ENCODE measurements at places on chromosomes 1 and 21.

GRCh38 chr1:213003256-213003655, 12.4 kb downstream of the ANGEL2 start:
- DNase-seq, result no peak

DNA sequence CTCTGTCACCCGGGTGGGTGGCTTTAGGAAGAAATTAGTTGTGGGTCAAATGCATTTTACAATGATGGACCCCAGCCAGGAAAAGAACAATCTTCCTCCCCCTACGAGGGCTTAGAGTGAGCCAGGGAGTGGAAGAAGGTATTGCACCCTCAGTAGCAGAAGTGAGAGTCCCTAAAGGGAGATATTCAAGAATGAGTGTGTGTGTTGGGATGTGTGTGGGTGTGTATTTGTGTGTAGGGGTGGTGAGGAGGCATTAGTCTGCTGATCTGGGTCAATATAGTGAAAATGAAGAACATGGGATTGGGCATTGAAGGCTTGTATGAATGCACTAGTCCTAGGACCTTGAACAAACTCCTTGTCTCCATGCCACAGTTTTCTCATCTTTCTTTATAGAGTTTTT, 85.2 kb upstream of the RUNX1 start:
- DNase-seq, result no peak

GRCh38 chr1:178973652-178974101, 52.0 kb upstream of the FAM20B start:
- DNase-seq, result peak; percentile 8

DNA sequence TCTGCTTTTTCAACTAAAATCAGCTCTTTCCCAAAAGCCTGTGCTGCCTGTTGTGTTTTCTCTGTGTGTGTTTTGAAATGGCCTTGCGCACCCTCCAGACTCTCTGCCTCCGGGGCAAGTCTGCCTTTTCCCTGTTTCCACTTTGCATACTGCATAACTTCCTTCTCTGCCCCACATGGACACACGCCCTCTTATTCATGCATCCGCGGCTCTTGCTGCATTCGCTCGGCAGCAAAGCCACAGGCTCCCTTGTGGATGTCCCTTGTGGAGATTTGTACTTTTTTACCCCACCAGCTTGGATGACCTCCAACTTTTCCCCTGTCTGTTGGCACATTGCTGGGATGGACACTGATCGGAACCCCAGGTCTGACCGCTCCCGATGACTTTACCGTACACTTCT, 147.6 kb downstream of the ADSS2 start:
- DNase-seq, result no peak

GRCh38 chr1:27447883-27448282, 42.1 kb downstream of the WASF2 start:
- no peak for DNase-seq

DNA sequence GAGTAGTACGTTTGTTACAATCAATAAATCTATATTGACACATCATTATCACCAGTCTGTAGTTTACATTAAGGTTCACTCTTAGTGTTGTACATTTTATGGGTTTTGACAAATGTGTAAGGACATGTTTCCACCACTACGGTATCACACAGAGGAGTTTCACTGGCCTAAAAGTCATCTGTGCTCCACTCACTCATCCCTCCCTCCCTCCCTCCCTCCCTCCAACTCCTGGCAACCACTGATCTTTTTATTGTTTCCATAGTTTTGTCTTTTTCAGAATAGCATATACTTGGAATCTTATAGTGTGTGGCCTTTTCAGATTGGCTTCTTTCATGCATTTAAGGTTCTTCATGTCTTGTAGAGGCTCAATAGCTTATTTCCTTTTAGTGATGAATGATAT, 44.1 kb upstream of the RHOU start:
- DNase-seq, result no peak

GRCh38 chr1:200029035-200029821, 1.7 kb downstream of the NR5A2 start:
- DNase-seq, result no peak

GRCh38 chr1:64112281-64112680, 91.1 kb upstream of the UBE2U start:
- DNase-seq, result peak; percentile 92

DNA sequence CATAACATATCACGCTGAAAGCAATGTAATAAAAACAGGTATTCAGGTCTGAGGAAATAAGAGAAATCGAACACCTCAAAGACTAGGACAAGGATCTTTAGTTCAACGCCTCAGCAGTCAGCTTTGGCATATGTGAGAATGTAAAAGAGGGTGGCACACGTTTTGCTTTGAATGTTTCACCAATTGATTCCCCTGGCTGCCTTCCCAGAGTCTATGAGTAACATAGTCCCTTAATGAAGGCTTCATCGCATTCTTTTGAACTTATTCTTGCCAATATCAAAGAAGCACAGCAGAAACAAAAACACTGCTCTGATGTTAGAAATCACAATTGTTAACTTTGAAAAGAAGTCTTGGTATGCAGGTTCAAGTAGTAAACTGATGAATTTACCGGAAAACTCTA, 764.8 kb downstream of the ADGRL2 start:
- peak; percentile 66 for DNase-seq

GRCh38 chr1:240029418-240029817, 62.3 kb upstream of the FMN2 start:
- DNase-seq, result peak; percentile 17

DNA sequence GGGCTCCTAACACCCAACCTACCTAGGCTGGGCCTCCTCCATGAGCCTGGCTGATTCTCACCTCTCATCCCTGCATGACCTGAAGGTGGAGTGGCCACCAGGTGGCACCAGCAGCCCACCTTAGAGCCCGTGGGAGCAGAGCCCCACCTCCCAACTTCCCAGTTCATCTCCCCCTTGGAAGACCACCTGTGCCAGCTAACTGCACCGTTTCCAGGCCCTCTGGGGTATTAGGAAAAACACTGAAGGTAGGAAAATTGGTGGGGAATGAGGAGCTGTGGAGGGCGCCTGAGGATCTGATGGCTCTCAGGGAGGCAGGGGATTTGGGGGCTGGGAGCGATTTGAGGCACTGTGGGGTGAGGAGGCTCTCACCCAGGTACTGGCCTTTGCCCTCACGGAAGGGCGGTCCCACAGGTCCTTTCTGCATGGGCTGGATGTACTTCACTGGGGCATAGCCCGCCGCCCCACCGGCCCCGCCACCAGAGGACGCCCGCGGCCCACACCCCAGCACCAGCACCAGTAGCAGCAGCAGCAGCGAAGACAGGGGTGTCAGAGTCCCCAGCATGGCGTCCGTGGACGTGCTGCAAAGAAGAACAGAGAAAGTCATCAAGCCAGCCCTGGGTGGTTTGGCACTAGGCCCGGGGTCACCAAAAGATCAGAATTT, 11.1 kb downstream of the ADPRS start:
- DNase-seq, result peak; percentile 73

DNA sequence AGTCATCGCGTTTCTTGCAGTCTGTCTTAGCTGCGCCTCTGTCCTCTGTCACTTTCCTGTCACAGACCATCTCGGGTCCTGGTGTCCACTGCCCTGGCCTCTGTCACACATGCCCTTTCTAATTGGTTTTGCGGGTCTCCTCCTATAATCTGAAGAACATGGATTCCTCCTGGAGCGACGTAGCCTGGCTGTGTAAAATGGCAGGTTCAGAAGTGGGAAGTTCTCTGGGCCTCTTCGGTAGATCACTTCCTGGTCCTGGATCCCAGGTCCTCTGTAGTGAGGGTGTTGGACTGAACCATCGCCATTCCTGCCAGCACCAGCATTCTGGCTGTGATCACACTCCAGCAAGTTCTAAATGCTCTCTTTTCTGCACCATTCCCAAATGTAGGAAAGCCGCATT, 857 bp downstream of the FAM3B start:
- DNase-seq, result no peak

- peak; percentile 51 for DNase-seq
These were observed 87.6 kb downstream of the CATSPERE start for GRCh38 chr1:244548558-244549115.

GRCh38 chr1:40924767-40925166, 54.7 kb upstream of the CTPS1 start:
- no peak for DNase-seq

DNA sequence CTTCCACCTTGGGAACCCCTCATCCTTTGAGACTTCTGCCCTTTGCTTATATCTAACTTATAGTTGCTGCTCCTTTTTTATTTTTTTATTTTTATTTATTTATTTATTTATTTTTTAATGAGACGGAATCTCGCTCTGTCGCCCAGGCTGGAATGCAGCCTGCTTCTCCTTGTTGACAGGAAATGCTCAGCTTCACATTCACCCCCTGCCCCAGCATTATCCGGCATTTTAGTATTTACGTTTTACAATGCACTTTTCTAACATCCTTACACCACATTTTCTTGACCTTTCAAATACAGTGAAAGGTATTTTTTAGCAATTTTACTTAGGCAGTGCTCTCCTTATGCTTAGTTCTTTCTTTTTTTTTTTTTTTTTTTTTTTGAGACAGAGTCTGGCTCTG, 14.9 kb downstream of the CXADR start:
- DNase-seq, result no peak

- no peak for DNase-seq
These were observed 26.3 kb downstream of the SERINC2 start for GRCh38 chr1:31439276-31439675.

DNA sequence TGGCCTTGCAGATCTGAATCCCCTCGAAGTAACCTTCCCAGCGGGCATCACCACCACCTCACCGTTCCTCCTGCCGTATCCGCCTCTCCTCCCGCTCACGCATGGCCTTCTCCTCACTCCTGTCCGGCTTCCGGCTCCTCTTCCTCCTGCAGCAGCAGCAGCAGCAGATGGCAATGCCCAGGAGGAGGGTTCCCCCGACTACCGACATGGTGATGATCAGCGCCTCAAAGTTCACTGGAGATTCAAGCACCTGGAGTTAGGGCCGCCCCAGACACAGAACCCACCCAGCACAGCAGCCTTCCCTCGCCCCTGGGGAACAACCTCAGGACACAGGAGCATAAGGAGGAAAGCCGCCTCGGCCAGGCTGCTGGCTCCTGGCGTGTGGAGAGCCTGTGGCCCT, 17.4 kb downstream of the PTTG1IP start:
- no peak for DNase-seq

GRCh38 chr1:91011726-91012125, 10.1 kb downstream of the ZNF644 start:
- peak; percentile 54 for DNase-seq

DNA sequence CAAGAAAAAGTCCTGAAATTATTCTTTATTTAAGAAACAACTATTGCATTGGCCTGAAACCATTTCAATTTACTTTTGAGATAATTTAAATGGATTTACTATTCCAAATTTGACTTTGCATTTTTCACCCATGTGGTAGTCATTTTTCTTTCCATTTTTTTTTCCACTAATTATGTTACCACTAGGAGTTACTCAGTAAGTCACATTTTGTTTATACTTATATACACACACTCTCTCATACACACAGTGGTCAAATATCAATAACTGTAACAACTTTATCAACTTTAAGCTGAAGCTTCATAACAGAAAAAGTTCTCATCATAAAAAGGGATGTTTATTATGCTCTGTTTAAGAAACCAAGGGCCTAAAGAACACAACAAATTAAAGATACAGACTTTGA, 222.8 kb downstream of the SIPA1L2 start:
- DNase-seq, result no peak

DNA sequence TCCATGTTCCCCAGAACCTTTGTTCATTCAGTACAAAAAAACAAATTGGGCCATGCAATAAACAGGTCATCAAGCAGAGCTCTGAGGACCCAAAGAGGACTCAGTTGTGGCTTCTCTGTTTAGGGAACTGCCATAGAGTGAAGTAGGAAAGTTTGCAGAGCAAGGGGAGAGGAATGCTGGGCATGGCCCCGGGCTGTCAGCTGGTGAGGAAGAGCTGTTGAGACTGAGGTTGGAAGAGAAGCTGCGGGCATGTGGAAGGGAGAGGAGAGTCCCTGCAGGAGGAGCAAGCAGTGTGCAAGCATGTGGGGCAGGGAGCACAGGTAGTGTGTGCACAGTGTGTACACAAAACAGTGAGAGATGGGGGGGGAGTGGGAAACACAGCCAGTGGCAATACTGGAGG, 71.8 kb downstream of the NTPCR start:
- DNase-seq, result no peak

GRCh38 chr1:17117451-17118265, 1.6 kb downstream of the PADI2 start:
- no peak for DNase-seq

DNA sequence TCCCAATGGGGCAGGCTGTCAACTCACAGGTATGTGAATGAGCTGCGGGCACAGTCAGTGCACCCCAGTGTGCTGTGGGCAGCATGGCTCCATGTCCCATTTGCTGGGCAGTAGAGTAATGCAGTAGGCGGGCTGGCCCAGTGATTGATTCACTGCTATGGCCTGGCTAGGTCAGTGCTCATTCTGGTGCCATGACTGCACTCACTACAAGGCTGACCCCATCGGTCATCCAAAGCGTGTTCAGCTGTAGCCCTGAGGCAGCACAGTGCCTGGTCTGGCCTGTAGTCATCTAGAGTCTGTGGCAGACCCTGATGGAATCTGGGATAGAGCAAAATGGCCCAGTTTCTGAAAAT, 7.4 kb downstream of the HYI start:
- DNase-seq, result no peak

DNA sequence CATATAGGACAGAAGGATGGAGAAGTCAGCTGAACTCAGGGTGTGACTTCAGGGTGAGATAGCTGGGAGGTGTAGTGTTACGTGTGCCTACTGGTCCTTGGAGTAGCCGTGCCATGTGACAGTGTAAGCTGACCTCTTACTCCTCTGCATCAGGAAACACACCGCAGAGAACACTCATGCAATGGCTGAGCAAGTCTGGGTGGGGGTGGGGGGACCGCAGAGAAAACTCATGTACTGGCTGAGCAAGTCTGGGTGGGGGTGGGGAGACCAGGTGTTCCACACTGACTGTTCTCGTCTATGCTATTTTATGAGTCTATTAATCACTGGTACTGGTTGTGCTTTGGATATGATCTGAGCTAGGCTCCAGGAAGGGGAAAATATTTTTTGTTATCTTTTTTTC, 233.1 kb downstream of the PAPPA2 start:
- peak; percentile 73 for DNase-seq

DNA sequence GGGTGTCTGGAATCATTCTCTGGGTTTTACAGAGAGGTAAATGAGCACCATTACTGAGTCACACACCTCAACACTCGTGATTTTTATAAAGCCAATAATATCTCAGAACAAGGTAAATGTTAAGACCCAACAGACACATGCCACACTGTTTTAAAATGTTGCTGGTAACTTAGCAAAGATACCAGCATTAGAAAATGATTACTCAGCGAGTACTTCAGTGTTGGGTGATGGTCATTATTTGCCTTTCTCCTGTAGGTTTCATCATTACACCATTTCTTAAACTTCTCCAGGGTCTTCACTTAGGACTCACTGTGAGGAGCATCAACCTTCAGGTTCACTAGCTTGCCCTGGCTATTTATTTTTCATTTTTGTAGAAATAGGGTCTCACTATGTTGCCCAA, 6.9 kb upstream of the C4BPB start:
- no peak for DNase-seq

DNA sequence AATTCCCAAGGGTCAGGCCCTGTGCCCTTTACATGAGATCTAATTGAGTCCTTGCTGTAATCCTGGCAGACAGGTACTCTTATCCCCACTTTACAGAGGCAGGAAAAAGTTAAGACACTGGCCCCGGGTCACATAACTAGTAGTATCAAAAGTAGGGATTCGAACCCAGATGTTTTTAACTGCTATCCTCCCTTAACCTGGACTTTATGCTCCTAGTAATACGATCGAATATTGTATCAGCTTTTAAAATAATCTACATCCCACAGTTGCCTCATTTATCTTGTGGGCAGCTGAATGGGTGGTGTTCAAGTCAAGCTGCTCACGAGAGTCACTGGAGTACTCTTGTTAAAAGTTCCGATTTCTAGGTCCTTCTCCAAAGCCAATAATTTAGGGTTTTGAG, 25.5 kb upstream of the TMEM51 start:
- no peak for DNase-seq

- peak; percentile 52 for DNase-seq
These were observed 5.9 kb upstream of the MYOM3 start for GRCh38 chr1:24117722-24118409.
